Inflammatory macrophage (primary cell): ENCODE measurements at places on chromosomes 11 and 22.

DNA sequence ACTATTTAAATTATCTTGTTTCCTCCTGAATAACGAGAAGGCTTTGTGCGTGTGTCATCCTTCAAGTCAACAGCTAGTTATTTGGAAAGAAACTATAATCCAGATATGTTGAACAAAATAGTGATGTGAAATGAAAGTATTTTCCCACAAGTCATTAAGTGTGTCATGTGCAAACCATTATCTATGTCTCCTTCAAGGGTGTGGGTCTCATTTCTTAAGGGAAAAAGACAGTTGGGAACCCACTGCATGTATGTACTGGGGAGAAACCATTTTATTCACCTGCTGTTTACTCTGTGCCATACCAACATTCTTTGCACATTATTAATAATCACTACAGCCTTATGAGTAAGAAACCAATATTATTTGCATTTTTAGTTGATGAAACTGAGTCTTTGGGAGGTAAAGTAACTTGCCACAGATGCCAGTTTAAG is 145.3 kb upstream of the CTSC start:
- no peak for DNase-seq

GRCh38 chr11:6626971-6627761 is 7.9 kb upstream of the TPP1 start:
- DNase-seq = no peak

- DNase-seq = no peak
These were observed 122.4 kb upstream of the OR9Q1 start for GRCh38 chr11:57901278-57901677.

- no peak for DNase-seq
These were observed 8.0 kb downstream of the MYO7A start for GRCh38 chr11:77136074-77136473.

DNA sequence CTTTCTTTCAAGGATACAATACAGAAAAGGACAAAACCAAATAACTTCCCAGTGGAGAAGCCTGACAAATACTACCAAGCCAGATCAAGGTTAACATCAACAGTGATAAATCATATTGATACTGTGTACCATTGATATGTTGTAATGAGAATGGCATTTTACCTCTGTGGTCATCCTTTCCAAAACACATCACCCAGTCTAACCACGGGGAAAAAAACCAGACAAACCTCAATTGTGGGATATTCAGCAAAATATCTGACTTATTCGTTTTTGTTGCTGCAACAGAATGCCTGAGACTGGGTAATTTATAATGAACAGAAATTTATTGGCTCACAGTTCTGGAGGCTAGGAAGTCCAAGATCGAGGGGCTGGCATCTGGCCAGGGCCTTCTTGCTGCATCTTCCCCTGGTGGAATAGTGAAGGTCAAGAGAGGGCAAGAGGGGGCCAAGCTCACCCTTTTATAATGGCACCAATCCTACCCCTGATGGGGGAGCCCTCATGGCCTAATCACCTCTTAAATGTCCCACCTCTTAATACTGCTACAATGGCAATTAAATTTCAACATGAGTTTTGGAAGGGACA is 66.1 kb downstream of the FAM76B start:
- no peak for DNase-seq

- DNase-seq = no peak
These were observed 34.5 kb upstream of the RTL6 start for GRCh38 chr22:44532552-44532951.

DNA sequence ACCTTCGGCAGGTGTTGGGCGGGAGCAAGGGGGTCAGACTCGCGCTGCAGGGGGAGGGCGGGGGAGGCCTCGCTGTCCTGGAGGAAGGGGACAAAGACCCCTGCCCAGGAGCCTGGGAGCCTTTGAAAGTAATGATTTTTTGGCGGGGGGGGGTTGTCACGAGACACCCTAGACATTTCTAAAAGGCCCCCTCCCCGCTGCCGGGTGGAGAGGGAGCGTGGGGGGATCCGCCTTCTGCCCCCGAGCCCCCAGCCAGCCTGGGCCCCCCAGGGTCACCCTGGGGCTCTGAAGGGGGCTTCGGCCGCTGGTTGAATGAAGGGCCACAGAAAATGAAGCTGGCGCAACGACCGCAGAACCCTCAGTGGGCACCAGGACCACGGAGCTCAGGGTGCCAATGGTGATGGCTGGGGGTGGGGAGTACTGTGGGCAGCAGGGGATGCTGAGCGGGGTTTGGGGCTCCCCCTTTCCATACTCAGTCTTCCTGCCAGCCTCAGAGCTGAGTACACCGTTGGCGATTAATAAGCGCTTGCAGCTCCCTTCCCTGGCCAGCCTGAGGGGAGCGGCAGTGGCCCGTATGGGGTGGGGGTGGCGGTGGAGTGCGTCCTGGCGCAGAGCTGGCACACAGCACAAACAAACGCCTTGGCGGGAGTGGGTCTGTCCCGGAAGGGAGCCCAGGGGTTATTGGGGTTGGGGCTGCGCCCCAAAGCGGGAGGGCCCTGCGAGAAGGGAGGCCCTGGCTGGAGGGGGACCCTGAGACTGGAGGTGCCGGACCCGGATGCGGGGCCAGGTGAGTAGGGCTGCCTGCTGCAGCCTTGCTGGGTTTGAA is 1.2 kb upstream of the DUSP8 start:
- DNase-seq = no peak

GRCh38 chr22:30969532-30970355 is 679 bp downstream of the TUG1 start:
- DNase-seq = peak; percentile 47

GRCh38 chr22:20208713-20209310 is 58.0 kb upstream of the CCDC188 start:
- no peak for DNase-seq

DNA sequence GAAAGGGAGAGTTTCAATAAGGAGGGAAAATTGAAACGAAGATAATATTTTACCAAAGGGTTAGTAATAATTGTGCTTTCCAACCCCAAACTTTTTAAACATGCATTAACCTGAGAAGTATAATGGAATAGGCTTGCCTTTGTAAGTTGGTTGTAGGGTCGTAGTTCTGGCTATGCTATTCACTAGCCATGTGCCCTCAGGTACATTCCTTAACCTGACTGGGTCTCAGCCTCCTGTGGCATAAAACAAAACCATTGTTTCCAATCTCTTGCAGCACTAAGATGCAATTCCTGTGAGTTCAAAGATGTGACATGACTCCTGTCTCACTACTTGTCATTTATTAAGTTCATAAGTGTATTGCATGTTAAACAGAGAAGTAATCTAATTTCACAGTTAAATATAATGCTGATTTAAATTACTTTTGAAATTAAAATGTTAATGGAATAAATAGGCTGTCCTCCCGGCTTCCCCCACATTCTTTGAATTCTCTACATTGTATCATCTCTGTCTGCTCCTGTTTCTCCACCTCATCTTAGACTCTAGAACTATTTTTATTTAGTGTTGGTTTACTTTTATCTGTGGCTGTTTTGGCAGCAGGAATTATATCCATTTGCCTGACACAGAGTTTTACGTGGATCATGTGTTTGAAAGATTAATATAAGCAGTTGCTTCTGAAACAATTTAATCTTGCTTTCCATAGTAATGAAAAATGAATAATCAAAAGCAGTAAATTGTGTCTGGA is 216.3 kb downstream of the FAT3 start:
- no peak for DNase-seq

DNA sequence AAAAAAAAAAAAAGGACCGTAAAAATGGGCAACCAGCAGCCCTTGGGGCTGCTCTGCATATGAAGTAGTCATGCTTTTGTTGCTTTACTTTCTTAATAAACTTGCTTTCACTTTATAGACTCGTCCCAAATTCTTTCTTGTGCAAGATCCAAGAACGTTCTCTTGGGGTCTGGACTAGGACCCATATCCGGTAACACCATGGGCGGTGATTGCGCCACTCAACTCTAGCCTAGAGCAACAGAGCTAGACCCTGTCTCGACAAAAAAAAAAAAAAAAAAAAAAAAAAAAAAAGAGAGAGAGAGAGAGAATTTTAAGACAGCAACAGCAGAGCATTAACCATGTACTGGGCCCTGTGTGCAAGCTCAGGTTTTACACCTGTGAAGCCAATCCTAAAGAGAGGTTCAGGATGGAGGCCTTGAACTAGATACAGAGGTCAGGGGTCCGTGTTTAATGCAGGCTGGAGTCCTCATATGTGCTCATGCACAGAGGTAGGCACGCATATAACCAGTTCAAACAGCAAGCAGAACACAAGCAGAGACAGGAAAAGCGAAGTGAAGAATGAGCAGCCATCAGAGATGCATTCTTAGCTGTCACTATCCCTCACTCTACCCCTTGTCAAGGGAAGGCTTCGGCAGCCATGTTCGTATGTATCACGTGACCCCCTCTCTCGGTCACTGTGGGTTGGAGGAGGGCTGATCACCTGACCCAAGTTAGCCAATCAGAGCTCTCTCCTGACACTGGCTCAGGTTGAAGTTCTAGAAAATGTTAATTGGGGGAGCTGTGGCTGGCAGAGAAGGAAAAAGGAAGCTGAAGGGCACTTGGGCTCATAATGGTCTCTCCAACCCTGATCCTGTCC is 16.7 kb upstream of the SYT12 start:
- DNase-seq = peak; percentile 18

DNA sequence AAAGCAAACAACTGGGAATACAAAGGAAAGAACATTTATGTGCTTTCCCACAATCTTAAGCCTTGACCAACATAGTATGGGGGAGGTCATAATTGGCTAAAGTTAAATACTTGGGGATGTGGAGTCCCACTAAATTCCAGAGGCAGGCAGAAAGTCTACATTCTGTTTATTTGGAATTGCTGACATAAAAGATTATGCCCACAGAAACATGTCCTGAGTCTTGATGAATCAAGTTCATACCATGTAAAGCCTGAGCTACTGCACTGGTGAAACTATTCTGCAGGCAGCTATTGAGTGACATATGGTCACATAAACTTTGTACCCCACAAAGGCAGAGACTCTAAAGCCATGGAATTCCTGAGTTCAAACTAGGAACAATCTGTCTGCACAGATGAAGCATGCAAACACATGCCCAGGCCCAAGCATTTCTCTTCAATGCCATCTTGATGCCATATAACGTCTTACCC is 69.9 kb upstream of the CHRM4 start:
- no peak for DNase-seq

DNA sequence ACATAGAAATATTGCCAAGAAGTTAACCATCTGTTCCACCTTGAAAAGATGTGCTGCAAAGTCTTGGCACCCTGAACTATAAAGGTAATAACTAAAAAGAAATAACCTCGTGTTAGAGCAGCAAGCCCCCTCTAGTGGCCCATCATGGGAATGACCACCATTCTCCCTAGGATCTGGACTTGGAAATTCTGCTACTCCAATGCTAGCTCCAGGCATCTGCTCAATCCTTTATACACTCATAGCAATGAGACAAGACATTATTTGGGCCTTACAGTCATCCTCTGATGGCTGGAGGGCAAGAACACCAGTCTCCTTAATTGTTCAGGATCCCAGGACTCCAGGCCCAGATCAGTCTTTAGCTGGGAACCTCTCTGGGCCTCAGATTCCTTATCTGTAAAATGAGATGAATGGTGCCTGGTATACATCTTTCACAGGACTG is 76.0 kb downstream of the CWC15 start:
- DNase-seq = peak; percentile 60

DNA sequence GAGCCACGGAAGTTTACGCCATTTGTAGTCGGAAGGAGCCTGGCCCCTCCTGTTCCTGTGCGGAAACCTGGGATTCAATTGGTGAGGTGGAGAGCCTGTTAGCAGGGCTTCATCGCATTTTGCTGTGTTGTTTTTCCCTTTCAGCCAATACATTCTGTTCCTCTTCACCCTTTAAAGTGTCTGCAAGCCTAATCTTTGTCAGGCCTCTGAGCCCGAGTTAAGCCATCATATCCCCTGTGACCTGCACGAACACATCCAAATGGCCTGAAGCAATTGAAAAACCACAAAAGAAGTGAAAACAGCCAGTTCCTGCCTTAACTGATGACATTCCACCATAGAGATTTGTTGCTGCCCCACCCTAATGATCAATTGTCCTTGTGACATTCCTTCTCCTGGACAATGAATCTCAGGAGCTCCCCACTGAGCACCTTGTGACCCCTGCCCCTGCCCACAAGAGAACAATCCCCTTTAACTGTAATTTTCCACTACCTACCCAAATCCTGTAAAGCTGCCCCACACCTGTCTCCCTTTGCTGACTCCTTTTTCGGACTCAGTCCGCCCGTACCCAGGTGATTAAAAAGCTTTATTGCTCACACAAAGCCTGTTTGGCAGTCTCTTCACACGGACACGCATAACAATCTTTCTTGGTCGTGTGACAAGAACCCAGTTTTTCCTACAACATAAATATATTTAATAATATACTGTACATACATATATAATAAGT is 37.1 kb upstream of the MMP12 start:
- DNase-seq = no peak

DNA sequence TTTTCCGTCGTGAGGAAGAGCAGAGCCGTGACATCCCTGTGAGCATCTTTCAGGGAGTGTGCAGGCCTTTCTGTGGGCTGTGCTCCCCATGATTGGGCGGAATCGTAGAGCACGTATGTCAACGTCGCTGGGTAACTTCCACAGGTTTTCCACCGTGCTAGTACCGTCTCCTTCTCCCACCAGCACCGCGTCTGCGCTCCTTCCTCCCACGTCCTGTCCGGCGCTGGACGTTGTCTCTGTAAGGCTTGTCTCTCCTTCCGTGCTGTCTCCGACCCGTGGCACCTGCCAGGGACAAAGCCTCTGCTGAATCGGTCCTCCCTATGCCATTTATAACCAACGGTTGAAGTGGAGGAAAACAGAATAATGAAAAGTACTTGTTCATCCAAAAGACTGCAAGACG is 386.7 kb downstream of the BRD1 start:
- DNase-seq = no peak

GRCh38 chr11:69131644-69132300 is 24.0 kb upstream of the SMIM38 start:
- DNase-seq = no peak

GRCh38 chr22:17965538-17966402 is 58.6 kb downstream of the MICAL3 start:
- no peak for DNase-seq

- DNase-seq = no peak
These were observed 75.1 kb upstream of the ARFGAP3 start for GRCh38 chr22:42932197-42932519.

DNA sequence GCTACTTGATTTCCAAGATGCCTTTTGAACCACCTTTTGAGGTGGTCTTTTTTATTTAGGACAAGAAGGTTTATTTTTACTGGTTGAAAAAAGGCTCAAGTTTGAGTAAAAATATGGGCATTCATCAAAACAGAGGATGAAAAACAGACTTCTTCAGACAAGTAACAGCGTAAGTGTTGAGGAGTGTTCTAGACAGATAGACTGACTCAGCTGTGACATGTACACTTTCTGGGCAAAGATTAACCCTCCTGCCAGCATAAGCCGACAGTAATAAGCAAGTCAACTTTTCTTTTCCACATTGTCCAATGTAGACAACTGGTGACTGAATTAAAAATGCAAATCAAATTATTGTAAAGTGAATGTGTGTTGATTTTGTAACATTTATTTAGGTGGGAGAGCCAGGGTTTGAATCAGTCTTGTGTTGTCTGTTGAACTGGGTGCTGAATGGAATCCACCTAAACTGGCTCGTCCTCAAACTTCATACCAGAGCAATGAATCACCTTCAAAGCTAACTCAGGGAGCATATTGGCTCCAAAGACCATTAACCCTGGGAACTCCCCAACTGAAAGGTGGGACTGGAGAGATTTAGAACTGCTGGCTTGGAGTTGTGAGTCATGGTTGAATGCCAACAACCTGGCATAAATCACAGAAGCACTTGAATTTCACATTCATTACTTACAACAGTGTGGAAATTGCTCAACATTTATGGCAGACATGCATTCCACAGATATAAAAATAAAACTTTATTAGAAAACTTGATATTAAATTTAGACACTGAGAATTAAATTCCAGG is 377.0 kb downstream of the ETS1 start:
- DNase-seq = no peak

- no peak for DNase-seq
These were observed at the start of gene IL17REL for GRCh38 chr22:50012211-50013181. Gene IL17REL, minus strand, starts transcription at chr22:50012765. Its CDS starts 119 bp downstream, at chr22:50012646.
